ENCODE measurements at places on chromosomes 3 and 15.

DNA sequence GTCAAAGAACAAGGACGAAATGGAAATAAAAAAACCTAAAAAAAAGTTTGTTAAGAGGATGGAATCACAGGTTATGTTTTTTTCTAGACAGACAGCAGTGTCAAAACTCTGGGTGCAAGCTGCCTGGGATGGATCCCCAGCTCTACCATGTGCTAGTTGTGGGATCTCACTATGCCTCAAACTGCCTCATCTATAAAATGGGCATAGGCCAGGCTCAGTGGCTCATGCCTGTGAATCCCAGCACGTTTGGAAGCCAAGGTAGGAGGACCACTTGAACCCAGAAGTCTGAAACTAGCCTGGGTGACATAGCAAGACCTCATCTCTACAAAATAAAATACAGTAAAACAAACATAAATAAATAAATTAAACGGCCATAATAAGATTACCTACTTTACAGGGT is 4.6 kb downstream of the PLD1 start:
- DNase-seq = no peak

DNA sequence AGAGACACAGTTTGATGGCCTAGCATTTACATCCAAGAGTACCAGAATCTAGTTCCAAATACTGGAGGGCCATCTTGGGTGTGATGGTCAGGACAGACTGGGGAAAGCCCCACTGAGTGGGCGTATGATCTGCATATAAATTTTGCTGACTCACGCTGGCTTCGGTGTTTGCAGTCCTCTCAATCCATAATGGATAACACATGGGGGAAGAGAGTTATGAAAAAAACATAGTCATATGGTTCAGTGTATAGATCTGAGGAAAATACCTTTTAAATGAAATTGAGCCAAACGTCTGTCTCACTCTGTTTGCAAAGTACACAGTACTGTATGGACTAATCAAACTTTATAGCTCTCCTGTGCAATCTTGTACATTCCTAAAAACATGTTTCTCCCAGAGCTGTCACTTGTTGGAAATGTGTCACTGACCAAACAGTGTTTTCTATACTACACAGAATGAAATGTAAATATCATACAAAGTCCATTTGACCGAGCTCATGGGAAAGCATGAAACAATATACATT is 125.3 kb upstream of the THBS1 start:
- no peak for DNase-seq

- DNase-seq = no peak
Measured at GRCh38 chr15:101244889-101245668, 6.8 kb downstream of the CHSY1 start.

DNA sequence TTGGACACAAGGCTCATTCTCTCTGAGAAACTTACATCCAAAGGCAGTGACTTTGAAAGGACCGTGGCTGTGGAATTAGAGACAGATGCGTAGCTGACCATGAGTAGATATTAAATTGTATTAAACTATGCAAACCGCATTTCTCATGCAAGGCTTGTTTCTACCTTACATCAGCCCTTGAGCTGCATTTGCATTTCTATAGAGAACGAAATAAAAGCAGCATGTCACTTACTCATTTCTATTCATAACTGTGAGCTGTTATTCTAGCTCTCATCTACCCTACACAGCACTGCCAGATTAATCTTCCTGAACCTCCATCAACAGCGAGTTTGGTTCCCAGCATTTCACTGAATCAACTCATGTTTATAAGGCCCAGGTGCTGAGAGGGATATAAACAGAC is 72.3 kb downstream of the THSD4 start:
- peak; percentile 6 for DNase-seq

GRCh38 chr15:87632364-87632763 is 624.2 kb downstream of the NTRK3 start:
- DNase-seq = no peak

GRCh38 chr15:41161336-41161735 is 45.3 kb upstream of the INO80 start:
- no peak for DNase-seq

DNA sequence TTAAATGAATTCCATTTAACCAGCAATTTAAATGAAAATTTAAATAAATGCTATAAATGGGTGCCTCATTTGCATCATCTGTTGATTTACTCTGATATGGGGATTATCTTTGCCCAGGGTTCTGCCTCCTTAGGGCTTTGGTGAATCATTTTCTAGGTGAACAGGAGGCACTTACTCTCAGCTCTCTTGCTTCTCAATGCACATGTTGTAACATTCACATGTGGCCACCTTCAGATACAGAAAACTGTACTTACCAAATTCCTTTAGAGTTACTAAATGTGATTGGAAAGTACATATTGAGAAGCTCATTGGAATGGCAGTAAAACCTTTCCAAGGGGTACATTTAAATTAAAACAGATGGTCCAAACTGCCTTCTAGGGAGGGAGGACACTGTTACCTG is 20.8 kb downstream of the GADL1 start:
- DNase-seq = no peak

DNA sequence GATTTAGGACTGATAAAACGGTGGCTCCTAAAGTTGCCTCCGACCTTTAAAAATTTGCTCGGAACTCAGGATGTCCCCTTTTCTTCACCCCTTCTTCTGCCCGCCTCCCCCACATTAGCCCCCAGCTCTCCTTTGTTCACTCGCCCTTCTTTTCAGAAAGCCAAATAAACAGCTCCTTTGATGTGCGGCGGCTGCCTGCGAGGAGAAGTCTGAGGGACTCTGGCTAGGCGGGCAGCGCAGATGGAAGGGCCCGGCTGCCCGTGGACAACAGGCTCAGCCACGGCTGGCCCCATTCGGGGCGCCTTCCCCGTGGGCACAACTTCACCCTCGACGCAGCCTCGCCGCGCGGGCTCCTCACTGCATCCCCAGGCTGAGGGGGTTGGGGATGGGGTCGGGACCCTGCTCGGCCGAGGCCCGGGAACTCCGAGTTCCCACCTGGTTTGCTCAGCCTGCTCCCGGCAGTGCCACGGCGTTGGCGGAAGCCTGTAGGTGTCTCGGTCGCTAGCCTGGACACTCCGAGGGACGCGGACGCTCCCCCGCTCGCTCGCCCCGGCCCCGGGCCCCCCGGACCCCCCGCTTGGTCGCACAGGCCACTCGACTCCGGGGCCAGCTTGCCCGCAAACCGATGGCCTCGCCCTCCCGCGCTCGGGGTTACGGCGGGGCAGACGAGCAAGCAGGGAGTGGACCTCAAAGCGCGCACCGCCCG is 897 bp upstream of the TLE3 start:
- DNase-seq = peak; percentile 79

DNA sequence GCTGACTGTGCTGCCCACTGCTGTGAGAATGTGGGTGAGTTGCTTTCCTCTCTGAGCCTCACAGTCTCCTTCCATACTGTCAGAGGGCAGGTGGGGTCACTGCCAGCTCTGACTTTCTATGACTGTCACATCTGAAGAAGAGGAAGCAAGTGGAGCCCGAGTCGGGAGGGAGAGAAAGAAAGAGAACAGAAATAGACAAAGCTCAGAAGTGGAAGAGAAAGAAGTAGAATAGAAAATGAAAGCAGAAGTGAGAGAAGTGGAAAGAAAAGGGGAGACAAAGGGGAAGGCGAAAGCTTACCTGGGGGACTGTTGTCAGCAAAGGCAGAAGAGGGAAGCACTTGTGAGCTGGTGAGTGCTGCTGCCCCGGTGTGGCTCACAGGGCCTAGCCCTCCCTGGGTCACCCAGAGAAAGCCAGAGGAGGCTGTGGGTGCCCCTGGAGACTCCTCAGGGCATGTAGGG is 57.9 kb downstream of the EPHB1 start:
- peak; percentile 66 for DNase-seq

- DNase-seq = no peak
Measured at GRCh38 chr3:130242850-130243569, 102.5 kb upstream of the COL6A5 start.

DNA sequence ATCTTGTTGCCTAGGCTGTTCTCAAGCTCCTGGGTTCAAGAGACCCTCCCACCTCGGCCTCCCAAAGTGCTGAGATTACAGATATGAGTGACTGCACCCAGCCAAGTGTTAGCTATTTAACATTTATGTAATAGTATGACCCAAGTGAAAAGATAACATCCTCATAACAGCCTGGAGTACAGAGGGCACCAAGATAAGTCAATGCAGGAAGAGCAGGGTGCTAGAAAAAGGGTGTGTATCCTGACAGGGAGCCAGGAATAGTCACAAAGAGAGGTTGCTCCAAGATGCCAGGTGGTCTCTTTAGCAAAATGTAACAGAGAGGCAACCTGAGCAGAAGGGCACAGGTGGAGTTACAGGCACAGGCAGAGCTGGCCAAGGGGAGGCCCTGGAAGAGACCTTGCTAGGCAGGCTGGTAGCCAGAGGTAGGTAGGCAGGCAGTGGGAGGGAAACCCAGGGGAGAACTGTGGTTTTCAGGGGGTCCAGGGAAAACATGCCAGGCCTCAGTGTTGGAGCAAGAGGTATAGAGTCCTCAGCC is 277.4 kb downstream of the ERC2 start:
- DNase-seq = no peak

GRCh38 chr3:36944641-36945270 is at the start of gene TRANK1:
TSS of gene TRANK1 (minus strand) at chr3:36945054. CDS start at chr3:36944809, 245 bp downstream.
- DNase-seq = peak; percentile 90

DNA sequence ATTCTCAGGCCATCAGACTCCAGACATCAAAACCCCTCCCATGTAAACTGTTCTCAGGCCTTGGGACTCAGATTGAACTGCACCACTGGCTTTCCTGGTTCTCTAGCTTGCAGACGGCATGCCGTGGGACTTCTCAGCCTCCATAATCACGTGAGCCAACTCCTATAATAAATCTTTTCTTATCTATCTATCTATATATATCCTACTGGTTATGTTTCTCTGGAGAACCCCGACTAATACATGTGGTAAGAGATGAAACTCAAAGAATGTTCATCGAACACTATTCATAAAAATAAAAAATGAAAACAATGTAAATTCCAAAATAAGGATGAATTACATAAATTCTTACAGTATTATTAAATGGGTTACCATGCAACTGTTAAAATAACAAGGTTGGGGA is 84.5 kb upstream of the NTRK3 start:
- no peak for DNase-seq

DNA sequence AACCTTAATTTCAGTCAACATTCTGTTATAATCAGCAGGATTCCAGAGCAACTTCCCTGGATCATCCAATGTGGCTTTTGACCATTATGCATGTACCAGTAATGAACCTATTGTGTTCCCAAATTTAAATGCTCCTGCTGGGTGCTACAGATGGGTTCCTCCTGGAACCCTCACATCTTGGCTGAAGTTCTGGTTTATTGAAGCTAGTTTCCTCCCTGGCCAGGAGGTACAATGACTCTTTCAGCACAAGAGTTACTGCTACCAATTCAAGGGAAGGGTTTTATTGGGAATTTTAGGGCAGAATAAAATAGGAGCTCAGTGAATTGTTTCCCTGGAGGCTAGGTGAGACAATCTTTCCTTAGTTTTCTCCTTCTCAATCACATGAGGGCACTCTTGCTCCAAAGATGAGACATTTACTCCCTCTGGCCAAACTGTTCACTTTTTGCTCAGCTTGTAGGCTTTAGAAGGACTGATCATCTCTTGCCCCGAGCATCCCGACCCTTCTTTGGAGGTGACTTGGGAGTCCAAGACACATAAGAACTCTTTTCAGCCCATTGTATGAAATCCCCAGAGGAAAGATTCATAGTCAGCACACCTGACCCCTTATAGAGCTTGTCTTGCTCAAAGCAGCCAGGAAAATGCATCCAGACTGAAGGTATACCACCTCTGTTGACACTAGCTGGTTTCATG is 8.8 kb upstream of the NPHP3 start:
- DNase-seq = peak; percentile 63

- DNase-seq = no peak
Measured at GRCh38 chr3:20246662-20247061, 60.7 kb upstream of the SGO1 start.

GRCh38 chr3:58835086-58835485 is 168.5 kb upstream of the FAM3D start:
- DNase-seq = no peak

- DNase-seq = no peak
Measured at GRCh38 chr15:56798639-56799038, 65.3 kb upstream of the ZNF280D start.

GRCh38 chr15:84681831-84682230 is 23.8 kb upstream of the NMB start:
- DNase-seq = no peak

GRCh38 chr3:182136008-182136910 is 424.5 kb downstream of the SOX2 start:
- no peak for DNase-seq

DNA sequence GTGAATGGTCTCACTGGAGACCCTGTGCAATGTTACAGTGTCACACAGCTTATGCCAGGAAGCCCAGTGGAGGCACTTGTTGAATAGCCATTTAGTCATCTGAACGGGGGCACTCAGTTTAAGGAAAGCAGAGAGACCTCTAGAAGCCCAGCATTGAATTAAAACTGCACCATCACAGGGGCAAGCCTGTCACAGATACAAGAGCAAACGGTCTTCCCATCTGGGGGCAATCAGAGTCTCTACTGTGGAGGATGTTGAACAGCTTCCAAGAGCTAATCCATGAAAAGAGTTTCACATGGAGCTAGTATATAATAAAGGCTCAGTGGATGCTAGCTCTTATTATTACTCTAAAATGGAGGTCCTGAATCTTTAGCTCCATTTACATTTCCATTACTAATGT is 553.7 kb upstream of the ARRDC4 start:
- no peak for DNase-seq

DNA sequence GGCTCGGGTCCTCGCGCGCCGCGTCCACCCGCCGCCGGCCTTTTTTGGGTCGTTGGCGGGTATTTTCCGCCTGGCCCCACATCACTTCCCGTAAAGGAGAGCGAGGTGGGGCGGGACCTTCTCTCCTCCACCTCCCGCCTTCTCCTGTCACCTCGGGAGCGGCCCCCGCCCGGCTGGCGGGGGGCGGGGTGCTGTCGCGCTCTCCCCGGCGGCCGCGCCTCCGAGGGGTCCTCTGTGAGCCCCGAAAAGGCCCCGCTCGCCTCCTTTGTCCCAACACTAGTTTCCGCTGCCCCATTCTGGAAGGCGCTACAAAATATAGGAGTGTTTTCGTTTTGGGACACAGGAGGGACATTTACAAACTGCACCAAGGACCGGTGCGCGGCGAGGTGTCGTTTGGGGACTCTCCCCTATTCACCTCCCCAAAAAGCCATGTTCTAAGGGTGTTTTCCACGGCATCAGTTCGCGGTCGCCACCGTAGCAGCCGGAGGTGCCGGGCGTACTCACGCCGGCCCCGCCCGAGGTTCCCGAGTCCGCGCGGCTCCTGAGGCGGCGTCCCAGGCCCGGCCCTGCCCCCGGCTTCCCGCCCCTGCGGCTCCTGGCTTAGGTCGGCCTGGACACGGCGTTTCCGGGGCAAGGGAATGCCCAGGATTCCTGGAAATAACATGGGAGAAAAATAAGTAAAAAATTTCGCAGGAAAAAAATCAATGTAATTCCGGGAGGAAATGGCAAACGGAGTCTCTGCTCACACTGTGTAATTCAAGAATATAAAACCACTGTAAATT is at the start of gene RAB27A:
TSS of gene RAB27A (minus strand) at position 68 of the 782 bp plus-strand sequence. CDS start 54,879 bp downstream, outside the sequence.
- peak; percentile 95 for DNase-seq

- no peak for DNase-seq
Measured at GRCh38 chr3:194575484-194576210, 57.6 kb downstream of the TMEM44 start.

DNA sequence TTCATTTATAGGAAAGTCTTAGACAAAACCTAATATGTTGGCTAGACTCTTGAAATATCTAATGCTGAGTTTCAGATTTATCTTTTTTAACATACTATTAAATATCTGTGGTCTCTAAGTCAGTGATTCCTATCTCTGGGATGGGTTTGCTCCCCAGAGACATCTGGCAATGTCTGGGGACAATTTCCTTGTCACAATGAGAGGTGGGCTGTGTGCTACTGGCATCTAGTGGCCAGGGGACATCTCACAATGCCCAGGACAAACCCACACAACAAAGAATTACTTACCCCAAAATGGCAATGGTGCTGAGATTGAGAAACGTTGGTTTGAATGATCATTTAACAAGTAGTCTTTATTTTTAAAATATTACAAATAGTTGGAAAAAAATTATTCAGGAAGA is 602.1 kb downstream of the MAGI1 start:
- no peak for DNase-seq

Measured in activated CD4-positive, alpha-beta T cell treated with anti-CD3 and anti-CD28 coated beads, Interleukin-2, amount 10 ng/mL, durations not matched to agents 24 days and 14 days (primary cell).